Dorsolateral prefrontal cortex (tissue), 122 donors: ENCODE measurements at places on chromosomes 3 and 15. TPM values are rescaled to one million over a fixed set of nuclear protein-coding genes. Genes with fewer than 3 reads are reported as not detected.

The CPLX3 gene
- 3.0 TPM for total RNA-seq

The DCBLD2 gene
- 19.9 TPM for total RNA-seq

The CNTN3 gene
- total RNA-seq = 39.1 TPM

The GOLGA8N gene
- total RNA-seq = 19.5 TPM

The MRPL47 gene
- total RNA-seq = 30.5 TPM

The ZBTB11 gene
- total RNA-seq = 31.3 TPM

The UBP1 gene
- 68.6 TPM for total RNA-seq

The GHSR gene
- total RNA-seq = not detected

The THRB gene
- 154 TPM for total RNA-seq

The CBLB gene
- total RNA-seq = 21.6 TPM

The PROS1 gene
- total RNA-seq = 9.6 TPM
